A549 (cell line): ENCODE measurements at places on chromosomes 1 and 21.

DNA sequence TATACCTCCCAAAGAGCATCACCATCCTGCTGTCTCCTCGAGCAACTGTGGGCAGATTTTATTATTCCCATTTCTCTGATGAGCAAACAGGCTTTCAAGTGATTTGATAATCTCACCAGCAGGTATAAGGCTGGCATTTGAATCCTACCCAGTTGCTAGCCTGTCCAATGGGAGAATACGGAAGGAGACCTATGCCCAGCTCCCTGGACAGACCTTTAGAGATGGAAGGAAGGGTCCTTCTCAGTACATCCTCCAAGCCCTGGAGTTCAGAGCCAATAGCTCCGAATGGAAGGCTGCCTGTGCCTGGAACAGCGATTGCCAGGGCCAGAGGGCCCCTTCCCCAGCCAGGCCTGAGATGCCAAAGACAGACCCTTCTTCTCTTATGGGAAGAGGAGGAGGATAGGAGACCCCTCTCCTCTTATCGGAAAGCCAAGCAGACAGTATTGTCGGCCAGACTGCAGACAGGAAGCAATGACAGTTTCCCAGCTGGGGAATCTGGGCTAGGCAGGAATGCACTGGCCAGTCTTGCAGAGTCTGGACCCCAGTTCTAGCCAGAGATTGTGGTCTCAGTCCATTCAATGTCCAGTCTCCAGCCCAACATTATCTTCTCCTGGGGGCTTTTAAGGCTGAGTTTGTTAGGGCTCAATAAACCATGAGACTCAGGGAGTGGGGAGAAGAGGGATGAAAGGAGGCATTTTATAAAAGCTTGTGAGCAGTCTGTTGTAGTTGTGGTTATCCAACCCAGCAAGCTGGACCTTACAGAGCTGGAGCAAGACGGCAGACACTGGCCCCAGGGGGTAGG, 2.0 kb downstream of the IFFO2 start:
- no peak for DNase-seq

- no peak for DNase-seq
Observed at GRCh38 chr1:20366056-20366462, 75.4 kb downstream of the VWA5B1 start.

DNA sequence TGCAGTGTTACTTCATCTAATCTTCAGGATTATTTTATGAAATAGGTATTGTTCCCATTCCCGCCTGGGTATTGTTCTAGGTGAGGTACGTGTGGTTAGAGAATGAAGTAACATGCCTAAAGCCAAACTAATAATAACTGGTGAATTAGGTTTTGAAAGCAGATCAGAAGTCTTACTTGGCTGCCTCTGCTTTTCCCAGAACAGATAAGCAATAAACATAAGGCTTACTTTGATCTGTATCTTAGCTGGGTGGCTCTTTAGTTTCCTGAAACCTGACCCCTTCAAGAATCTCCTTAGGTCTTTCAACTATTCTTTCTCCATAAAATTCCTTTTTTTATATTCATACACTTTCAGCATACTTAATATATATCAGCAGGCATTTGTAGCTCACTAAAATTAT, 65.3 kb downstream of the VAV3 start:
- no peak for DNase-seq

GRCh38 chr21:17560377-17561025, 47.7 kb downstream of the CXADR start:
- no peak for DNase-seq

- peak; percentile 63 for DNase-seq
Observed at GRCh38 chr1:231241750-231242149, 738 bp downstream of the GNPAT start.

GRCh38 chr1:199862047-199862446, 165.5 kb upstream of the NR5A2 start:
- no peak for DNase-seq

DNA sequence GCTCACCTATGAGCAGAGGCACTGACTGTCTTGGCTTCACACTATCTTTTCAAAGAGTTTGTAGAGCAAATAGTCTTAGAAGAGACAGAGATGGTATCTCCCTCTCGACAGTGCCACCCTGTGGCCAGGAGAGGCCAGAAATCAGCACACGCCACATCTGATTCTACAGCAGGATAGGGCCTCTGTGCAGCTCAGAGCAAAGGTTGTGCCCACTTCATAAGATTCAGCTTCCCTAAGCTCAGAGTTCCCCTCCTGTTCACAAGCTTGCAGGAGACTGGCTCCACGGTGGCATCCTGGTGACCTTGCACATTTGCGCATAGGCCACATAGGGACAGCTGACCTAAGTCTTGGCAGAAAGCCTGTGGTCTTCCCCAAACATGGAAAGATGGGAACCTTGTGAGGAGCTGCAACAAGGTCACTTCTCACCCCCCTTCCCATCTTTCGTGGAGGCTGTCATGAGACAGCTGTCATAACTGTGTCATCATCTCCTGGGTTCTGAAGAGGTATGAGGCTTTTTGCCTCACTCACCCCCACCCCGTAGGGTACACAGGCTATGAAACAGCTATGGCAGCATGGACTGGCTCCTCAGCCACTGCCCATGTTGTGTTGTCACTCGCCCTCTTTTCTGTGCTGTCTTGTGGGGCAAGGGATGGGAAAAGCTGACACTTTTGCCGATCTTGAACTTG, 3.0 kb downstream of the ITLN2 start:
- DNase-seq: peak; percentile 70

GRCh38 chr1:207670192-207670591, 25.3 kb downstream of the CR1L start:
- DNase-seq: no peak

GRCh38 chr21:34911360-34911759, 137.7 kb downstream of the RUNX1 start:
- DNase-seq: no peak

DNA sequence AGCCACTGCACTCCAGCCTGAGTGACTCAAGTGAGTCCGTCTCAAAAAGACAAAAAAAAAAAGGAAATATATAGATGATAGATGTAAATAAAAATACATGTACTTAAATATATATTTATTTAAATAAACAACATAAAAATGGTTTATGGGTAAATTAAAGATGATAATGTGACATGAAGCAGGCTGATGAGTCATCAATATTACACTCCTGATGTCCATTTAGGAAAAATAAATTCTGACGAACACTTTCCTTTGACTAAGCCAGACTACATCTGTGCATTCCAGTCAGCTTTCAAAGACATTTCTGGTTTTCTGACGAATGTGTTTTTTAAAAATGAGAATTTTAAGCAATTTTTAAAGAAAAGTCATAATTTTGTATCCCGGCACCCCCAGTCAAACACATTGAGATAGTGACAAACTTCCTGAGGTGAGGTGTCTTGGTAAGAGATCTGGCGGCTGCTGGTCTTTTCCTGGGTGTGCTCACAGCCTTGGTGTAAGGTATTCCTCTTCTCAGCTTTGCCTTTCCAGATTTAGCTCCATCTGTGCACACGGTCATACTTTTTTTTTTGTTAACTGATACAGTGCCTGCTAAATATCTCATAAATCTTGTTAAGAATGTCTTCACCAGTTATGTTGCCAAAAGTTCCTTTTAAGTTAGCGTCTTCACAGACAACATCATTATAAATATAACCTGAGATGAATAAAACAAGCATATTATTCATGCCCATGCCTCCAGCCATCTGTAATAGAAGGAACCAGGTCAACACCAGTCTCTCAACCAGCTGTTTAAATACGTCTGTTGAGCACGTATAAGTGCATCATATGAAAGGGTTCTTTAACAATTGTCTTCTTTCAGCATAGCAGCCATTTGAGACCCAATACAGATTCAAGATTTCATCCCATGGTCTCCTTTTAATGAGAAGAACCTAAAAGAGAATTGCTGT, 214.5 kb upstream of the PLD5 start:
- DNase-seq: no peak

DNA sequence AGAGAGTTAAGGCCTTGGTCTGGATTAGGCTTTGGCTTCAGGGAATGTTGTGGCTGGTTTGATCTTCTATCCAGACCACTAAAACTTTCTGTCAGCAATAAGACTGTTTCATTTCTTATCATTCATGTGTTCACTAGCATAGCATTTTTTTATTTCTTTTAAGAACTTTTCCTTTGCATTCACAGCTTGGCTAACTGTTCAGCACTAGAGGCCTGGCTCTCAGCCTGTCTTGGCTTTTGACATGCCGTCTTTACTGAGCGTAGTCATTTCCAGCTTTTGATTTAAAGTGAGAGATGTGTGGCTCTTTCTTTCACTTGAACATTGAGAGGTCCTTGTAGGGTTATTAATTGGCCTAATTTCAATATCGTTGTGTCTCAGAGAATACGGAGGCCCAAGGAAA, 62.5 kb downstream of the RNF220 start:
- no peak for DNase-seq

- DNase-seq: no peak
Observed at GRCh38 chr1:8625981-8626898, 191.2 kb downstream of the RERE start.
